ENCODE measurements at places on chromosomes 5 and 9. TPM values are rescaled to one million over a fixed set of nuclear protein-coding genes. Genes with fewer than 3 reads are reported as not detected.

DNA sequence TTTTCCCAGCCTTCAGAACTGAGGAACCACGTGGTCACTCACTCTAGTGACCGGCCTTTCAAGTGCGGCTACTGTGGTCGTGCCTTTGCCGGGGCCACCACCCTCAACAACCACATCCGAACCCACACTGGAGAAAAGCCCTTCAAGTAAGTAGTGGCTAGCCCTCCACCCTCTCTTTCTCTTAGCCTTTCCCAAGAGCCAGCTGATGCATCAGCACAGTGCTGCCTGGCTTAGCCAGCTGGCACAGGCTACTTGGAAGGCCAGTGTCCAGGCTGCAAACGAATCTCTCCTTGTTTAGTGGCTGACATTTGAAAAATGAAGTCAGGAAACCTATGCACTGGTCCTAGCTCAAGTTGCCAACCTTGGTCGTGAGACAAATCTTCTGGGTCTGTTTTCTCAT lies 91.1 kb downstream of the PRDM6 start:
- DNase-seq: no peak

Gene GFI1B
- 0.18 TPM for total RNA-seq

DNA sequence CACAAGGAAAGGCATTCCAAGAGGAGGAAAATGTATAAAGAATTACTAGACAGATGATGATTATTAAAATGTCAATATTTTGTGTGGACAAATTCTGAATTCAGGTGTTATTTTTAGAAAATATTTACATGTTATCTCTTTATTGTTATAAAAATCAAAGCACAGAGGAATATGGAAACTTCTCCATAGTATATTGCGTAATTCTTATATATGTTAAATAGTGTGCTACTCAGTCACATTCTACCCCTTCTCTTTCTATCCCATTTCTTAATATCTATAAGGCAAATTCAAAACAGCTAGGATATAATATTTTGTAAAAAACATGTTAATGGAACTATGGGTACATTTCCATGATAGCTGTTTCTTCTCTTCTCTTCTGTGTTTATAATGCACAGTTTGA lies 546.8 kb upstream of the FTMT start:
- DNase-seq: no peak

Gene PCDHB15
- 1.4 TPM for total RNA-seq

DNA sequence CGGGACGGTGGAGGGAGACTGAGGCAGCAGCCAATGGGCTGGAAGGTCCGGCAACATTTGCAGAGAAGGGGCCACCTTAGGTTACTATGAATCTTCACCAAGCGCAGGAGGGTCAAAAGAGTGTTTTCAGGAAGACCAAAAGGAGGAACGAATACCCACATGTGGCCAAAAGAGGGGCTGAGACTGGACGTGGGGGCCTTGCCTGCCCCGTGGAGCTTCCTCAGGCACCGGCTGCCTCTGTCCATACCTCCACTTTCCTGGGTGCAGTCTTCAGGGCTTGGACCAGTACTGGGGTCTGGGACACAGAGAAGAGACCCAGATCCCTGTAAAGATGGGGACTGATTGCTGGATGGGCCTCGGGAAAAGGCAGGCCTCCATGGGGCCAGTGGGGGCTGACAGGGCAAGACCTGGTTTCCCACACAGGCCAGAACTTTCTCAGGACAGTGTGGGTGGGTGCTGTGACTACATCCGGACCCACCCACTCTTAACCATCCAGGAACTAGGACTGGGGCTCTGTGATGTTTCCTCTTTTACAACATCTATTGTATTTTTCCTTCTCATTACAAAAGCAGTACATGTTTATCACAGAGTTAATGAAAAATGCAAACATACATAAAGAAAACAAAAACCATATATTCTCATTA lies 294.7 kb downstream of the ZSWIM6 start:
- DNase-seq: no peak

Gene SHOC1
- not detected for total RNA-seq

GRCh38 chr5:180825768-180826525 lies 23.3 kb upstream of the MGAT1 start:
- peak; percentile 81 for DNase-seq

DNA sequence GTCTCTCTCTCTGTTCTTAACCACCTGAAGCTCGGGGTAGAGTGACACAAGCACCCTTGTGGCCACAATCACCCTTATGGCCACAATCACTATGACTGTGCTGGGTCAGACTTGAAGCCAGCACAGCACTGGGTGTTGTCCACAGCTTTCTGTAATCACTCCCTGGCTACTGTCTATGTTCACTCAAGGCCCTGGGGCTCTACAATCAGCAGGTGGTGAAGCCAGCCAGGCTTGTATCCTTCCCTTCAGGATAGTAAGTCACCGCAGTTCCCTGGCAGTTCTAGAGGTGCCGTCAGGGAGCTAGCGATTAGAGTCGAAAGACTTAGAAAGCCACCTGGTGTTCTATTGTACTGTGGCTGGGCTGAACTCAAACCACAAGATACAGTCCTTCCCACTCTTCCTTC lies 44.2 kb downstream of the GDA start:
- no peak for DNase-seq

- DNase-seq: no peak
Measured at GRCh38 chr9:74824654-74825053, 63.1 kb downstream of the TRPM6 start.

Gene TBC1D13
- 32.4 TPM for total RNA-seq

GRCh38 chr5:36029914-36030313 lies 36.8 kb downstream of the UGT3A2 start:
- no peak for DNase-seq

Measured in HFFc6 (cell line).